ENCODE measurements at places on chromosomes 6 and 20.

DNA sequence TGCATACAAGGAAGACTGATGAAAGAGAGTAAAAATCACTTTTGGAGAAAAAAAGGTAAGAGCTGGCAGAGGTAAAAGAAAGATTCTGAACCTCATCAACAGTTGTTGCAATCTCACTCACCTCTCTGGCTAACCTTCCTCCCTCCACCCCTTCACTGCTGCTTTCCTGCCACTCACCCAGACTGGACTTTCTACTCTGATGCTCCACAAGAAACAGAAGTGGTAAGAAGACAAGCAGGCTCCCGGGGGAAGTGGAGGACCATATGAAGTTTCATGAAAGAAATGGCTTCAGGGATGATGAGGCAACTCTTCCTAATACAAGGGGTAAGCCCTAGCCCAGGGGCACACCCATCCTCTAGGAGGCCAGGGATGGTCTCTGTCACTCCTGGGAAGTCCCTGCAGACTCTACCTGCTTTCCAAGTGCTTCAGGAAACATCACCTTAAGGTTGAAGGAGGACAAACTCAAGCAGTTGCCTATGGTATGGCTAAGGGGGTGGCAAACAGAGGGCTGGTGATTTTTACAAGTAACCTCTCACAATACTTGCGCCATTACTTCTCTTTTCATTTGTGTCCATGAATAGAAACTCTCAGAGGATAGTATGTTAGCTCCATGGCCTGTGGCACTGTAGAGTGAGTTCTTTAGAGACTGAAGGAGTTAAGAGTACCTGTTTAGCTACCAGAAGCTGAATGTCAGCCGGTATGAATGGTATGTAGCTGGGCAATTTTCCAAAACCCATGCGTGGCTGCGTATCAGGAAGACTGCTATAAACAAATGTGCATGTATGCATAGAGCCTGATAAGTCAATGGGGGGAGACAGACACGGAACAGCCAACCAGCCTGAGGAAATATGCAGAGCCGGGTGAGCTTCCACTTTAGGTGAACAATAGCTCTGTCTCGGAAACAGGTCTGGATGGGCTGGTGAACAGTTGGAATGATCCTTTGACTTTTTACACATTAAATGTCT, 112.0 kb downstream of the BACH2 start:
- DNase-seq = no peak

DNA sequence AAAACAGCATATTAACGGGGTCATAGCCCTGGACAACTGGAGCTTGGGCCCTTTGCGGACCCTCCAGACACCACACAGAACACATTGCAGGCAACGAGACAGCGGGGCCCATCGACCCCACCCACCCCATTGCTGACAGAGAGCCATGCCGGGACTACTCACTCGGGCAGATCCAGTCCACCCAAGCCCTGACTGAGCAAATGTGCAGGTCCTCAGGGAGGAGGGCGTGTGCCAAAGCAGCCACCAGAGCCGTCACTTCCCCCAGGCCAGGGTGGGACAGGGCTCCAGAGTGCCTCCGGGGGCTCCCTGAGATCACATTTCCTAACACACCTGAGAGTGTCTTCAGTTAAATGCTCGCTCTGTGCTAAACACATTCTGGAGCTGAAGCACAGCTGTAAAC, 114.9 kb downstream of the CDH4 start:
- DNase-seq = no peak

DNA sequence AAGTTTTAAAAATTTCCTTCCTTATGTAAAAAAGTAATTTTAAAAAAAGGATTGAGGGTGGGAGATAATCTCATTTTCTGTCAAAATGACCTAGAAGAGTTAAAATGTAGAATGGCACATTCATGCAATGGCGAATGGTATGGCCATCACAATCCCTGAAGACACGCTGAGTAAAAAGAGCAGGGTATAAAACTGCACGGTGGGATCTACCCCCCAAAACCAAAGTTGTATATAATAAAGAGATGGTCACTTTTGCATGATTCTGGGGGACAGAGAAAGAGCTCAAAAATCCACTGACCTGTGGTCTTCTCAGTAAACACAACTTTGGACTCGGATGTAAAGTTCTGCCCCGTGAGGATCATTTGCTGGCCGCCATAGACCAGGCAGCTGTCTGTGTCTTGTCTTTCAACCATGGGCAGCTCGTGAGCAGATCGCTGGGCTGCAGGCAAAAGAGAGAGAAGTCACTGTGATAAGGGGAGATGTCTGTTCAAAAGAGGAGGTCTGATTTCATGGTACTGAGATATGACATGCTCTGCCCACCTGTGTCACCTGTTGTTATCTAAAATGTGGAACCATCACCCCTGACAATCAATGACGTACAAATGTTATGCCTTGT, 88.2 kb downstream of the NFATC2 start:
- DNase-seq = no peak

GRCh38 chr20:40370800-40371199, 318.2 kb downstream of the MAFB start:
- no peak for DNase-seq

- DNase-seq = no peak
Measured at GRCh38 chr6:127243501-127243900, 23.2 kb upstream of the RNF146 start.

- peak; percentile 80 for DNase-seq
Measured at GRCh38 chr6:169167581-169168301, 85.9 kb downstream of the THBS2 start.

- DNase-seq = no peak
Measured at GRCh38 chr6:15499125-15499524, 163.7 kb downstream of the DTNBP1 start.

All from heart right ventricle (tissue), 16 donors.